ENCODE measurements at places on chromosomes 2 and 18. TPM values are rescaled to one million over a fixed set of nuclear protein-coding genes. Genes with fewer than 3 reads are reported as not detected.

- DNase-seq = no peak
These were observed 36.7 kb upstream of the FOXI3 start for GRCh38 chr2:88489181-88489580.

The RGPD5 gene
- total RNA-seq = 71.8 TPM

- DNase-seq = no peak
These were observed 6.6 kb downstream of the ERFE start for GRCh38 chr2:238165288-238165921.

The GPR75 gene
- total RNA-seq = 4.3 TPM

GRCh38 chr2:196703695-196704094 is 64.2 kb downstream of the CCDC150 start:
- DNase-seq = no peak

GRCh38 chr2:23604731-23605130 is 219.8 kb downstream of the KLHL29 start:
- no peak for DNase-seq

DNA sequence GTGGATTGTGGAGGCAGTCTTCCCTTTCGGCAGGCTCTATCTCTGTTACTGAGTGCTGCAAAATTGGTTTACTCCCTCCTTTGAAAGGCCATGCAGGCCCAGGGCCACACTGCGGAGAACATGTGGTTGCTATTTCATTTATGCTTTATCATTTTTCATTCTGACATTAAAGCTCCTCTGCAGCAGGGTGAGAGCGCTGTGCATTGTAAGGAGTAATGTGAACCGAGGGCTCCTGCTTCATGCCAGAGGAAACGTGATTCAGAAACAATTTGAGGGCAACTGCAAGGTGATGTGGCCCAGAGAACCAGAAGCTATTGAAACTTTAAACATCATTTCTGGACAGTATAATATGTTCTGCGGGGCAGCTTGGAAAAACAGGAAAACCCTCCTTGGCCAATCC is 341.6 kb upstream of the NT5C1B start:
- no peak for DNase-seq

The PROKR1 gene
- total RNA-seq = not detected

- no peak for DNase-seq
These were observed 71.1 kb downstream of the ANKRD44 start for GRCh38 chr2:197239434-197239833.

DNA sequence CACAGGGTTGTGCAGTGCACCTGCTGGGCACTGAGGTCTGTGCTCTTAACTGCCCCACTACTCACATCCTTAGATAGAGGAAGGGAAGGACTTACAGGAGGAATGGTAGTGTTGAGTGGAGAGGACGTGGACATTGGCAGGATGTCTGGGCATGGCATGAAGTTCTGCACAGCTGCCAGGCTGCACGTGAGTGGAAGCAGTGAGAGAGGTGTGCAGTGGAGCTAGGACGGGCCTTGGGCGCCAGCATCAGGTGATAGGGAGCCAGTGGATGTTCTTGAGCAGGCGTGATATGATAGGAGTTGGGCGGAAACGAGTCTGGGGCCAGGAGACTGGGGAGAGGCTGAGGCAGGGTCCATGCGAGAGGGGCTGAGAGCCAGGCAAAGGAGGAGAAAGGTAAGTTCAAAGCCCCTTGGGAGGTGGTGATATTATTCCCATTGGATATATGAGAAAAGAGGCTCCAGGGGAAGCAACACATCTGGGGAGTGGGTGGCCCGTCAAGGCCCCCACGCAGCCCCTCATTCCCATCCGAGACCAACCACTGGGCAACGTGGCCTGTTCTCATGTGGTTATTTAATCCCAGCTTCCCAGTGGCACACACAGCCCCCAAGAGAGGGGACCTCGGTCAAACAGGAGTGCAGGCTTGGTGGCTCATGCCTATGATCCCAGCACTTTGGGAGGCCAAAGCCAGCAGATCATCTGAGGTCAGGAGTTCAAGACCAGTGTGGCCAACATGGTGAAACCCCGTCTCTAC is 45.7 kb upstream of the SNED1 start:
- DNase-seq = no peak

- DNase-seq = no peak
These were observed 163.6 kb upstream of the ZNF516 start for GRCh38 chr18:76658627-76659026.

DNA sequence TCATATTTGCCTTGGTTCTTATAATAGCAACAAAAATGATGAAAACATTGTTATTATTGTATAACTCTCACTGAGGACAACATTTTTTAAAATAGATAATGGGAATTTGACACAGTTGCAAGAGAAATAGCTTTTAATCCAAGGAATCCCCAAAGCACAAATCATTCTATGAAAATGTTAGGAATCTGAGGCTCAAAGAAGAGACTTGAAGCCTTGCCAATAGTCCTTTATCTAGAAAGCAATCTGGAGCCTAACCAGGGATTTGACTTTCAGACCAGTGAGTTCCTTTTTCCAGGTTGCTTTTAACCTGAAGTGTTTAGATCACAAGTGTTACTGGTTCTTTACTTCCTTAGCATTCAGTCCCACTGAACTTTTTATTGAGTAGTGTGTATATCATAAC is 574.5 kb upstream of the ZEB2 start:
- DNase-seq = no peak

GRCh38 chr18:78634061-78634696 is 345.4 kb upstream of the SALL3 start:
- no peak for DNase-seq

GRCh38 chr18:3162181-3162580 is 57.6 kb downstream of the MYOM1 start:
- DNase-seq = no peak

- DNase-seq = no peak
These were observed 118.4 kb downstream of the LNPK start for GRCh38 chr2:175883586-175884194.

The TRPM8 gene
- total RNA-seq = not detected

- DNase-seq = no peak
These were observed 52.0 kb upstream of the CALCRL start for GRCh38 chr2:187499941-187500532.

The FSIP2 gene
- 0.36 TPM for total RNA-seq

DNA sequence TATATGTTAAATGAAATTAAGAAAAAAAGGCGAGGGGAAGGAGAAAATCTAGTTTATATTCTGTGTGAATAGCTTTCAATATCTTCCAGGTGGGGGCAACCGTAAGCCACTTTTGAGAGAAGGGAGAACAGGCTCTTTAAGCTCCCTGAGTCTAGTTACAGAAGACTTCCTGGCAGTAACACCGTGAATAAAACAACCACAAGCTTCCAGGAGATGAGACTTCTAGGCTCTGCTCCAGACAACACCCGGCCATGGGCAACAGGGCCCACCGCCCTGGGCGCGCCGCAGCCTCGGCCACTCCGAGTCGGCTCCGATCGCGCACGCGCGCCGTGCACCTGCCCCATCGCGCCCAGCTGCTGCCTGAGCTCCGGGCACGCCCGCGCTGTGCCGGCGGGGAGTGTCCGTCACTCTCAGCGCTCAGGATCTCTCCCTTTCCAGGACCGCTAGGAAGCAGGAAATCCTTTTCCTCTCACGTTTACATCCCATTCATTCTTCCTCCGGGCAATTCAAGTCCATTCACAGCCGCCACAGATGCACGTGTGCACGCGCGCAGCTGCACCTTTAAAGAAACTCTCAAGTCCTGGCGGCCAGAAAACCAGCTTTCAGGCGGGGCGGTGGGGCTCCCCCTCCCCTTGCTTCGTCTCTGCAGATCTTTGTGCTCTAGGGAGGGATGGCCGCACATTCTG is 19.4 kb upstream of the PAX3 start:
- DNase-seq = peak; percentile 51

GRCh38 chr2:152676461-152676860 is 40.8 kb downstream of the PRPF40A start:
- DNase-seq = no peak

The SCG2 gene
- not detected for total RNA-seq

The AGXT gene
- not detected for total RNA-seq

The CCBE1 gene
- total RNA-seq = not detected

The UGT1A10 gene
- not detected for total RNA-seq

GRCh38 chr18:42038936-42039335 is 83.9 kb downstream of the PIK3C3 start:
- no peak for DNase-seq

DNA sequence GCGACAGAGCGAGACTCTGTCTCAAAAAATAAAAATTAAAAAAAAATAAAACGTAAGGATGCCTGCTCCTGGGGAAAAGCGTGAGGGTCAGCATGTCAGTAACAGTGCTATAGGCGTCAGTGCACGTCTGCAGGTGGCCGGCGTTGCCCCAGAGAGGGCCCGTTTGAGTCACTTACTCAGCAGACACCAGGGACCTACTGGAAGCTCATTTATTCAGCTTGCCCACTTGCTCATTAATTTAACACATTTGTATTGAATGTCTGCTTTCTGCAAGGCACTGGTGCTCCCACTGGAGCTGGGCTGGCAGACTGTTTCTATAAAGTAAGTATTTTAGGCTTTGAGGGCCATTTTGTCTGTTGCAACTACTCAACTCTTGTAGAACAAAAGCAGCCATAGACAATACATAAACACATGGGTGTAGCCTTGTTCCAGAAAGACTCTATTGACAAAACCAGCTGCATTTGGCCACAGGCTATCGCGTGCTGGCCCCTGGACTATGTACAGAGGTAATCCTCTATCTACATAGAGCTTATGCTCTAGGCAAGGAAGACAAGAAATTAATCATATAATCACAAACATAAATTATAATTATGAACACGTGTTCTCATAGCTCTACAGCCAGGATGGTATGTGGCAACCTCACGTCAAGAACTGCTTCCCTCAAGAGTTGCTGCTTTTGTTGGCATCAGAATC is 73.2 kb downstream of the KLHL29 start:
- DNase-seq = no peak

GRCh38 chr2:207658156-207658555 is 33.0 kb upstream of the METTL21A start:
- DNase-seq = no peak

GRCh38 chr18:5979176-5979888 is 84.0 kb upstream of the TMEM200C start:
- no peak for DNase-seq

The LRRC30 gene
- total RNA-seq = not detected

The POTEI gene
- total RNA-seq = not detected

DNA sequence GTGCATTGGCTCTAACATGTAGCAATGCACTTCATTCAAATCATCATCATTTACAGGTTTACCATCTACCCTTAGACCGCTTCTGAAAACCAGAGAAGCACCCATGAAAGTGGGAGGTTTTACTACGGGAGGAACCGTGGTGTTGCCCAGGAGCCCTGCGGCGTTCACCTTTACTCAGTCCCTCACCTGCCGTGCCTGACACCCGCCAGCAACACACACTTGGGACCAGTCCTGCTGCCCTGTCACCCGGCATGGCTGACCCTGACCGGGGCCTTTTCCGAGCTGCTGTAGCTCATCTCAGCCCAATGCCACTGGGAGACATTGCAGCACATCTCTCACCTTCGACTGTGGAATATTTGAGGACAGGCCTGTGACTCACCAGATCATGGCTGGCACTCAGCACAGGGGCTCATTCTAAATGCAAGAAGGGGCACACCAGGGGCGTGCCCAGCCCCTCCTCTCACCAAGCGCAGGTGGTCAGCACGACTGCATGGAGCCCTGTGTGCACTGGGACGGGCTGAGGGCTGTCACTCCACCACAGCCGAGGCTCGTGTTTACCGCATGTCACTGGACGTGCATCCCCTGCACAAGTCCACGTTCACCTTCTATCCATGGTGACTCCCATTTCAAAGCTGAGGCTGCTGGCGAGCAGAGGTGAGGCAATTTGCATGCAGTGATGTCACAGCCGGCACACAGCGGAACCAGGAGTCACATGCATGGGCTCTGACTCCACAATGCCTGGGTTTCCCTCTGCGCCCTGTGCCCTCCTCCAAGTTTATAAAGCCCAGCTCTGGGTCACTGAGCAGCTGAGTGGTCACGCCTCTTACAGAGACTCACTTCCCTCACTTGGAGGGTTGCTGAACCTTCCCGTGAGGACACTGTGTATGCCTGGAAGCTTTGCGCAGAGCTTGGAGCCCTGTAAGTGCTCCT is 76.7 kb upstream of the SNTG2 start:
- DNase-seq = no peak

- no peak for DNase-seq
These were observed 214.2 kb downstream of the EIPR1 start for GRCh38 chr2:3163401-3163800.

The ITSN2 gene
- total RNA-seq = 133 TPM

DNA sequence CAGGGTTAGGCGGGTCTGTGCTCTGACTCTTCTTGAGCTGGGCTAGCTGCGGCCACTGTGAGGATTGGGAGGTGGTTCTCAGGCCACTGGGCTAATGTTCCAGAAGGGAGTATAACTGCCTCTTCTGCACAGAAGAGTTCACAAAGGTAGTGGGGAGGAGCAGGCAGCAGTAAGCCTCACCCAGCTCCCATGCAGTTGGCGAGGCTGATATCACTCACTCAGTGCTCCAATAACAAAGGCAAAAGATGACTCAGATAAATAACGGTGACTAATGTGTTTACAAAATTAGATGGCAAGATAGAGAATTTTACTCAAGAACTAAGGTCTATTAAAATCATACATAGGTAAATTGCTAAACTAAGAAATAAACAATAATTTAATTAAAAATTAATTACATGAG is 174.2 kb upstream of the TMEM200C start:
- no peak for DNase-seq

The COL5A2 gene
- total RNA-seq = 1.1 TPM

GRCh38 chr2:134200036-134200618 is 53.7 kb upstream of the MGAT5 start:
- no peak for DNase-seq

The TCF7L1 gene
- total RNA-seq = not detected

The OSBPL1A gene
- 4.5 TPM for total RNA-seq

- DNase-seq = no peak
These were observed 223.4 kb upstream of the RND3 start for GRCh38 chr2:150710916-150711315.

GRCh38 chr2:47073641-47074040 is 81.5 kb downstream of the STPG4 start:
- no peak for DNase-seq

The LIMS3 gene
- 3.6 TPM for total RNA-seq

GRCh38 chr2:36780231-36780839 is 83.8 kb downstream of the VIT start:
- DNase-seq = no peak

The CCDC74A gene
- total RNA-seq = 0.38 TPM

DNA sequence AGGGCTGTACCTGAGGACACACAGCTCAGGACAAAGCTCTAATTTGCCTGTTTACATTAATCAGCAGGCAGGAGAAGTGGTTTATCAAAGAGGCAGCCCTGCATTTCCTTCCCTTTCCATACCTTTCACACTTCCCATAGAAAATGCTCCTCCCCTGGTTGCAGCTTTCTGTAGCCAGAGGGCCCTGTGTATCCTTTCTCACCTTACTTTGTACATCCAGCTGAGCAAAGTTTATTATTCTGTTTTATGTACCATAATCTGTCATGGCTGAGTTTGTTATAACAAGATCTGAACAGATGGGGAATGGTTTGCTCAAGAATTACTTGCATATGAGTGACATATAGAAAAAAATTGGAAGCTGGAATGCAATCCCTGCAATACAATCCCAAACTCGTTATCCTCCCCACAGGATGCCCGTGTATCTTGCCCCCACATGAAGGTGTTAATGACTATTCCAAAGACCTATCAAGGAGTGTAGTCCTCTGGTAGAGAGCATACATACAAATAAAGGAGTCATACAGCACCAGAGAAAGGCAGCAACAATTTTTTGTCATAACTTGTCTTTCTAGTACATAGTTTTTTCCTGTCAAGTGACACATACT is 1025.8 kb upstream of the KLHL29 start:
- DNase-seq = no peak

- DNase-seq = no peak
These were observed 47.8 kb downstream of the ARHGEF4 start for GRCh38 chr2:130884503-130884902.

GRCh38 chr2:241088376-241088775 is 13.7 kb downstream of the MTERF4 start:
- DNase-seq = no peak

All from CD4-positive, alpha-beta memory T cell (primary cell).